Kidney (tissue), 22 donors: ENCODE measurements at places on chromosomes 3 and 15. TPM values are rescaled to one million over a fixed set of nuclear protein-coding genes. Genes with fewer than 3 reads are reported as not detected.

TIPARP gene
- 9.5 TPM for polyA plus RNA-seq

GOLGA6D gene
- not detected for polyA plus RNA-seq

PLA2G4E gene
- polyA plus RNA-seq, result not detected

TUSC2 gene
- polyA plus RNA-seq, result 60.0 TPM

TTLL13 gene
- 0.88 TPM for polyA plus RNA-seq

RASGRP1 gene
- polyA plus RNA-seq, result 3.4 TPM

INSYN1 gene
- 39.6 TPM for polyA plus RNA-seq
